ENCODE measurements at places on chromosomes 2 and 18.

DNA sequence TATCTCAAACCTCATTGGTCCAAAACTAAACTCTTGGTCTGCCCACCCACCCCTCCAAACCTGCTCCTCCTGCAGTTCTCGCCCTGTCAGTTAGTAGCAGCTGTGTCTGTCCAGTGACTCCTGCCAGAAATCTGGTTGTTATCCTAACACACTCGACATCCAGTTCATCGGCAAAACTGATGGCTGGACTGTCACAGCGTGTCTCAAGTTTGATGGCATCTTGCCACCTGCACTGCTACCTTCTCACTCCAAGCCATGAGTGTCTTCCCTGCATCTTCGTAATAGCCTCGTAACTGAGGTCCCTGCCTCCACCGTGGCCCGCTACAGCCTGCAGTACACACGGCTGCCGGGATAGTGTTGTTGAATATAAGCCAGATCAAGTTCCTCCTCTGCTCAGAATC lies 470.1 kb upstream of the RAB12 start:
- no peak for DNase-seq
- H3K36me3 ChIP-seq = peaks cover under 1% of the 10 kb centered on the region
- H3K4me3 ChIP-seq = no peak overlapping the region
- H3K27ac ChIP-seq = no peak overlapping the region
- H3K27me3 ChIP-seq = no peaks in the 10 kb centered on the region
- no peaks in the 10 kb centered on the region for H3K4me1 ChIP-seq

DNA sequence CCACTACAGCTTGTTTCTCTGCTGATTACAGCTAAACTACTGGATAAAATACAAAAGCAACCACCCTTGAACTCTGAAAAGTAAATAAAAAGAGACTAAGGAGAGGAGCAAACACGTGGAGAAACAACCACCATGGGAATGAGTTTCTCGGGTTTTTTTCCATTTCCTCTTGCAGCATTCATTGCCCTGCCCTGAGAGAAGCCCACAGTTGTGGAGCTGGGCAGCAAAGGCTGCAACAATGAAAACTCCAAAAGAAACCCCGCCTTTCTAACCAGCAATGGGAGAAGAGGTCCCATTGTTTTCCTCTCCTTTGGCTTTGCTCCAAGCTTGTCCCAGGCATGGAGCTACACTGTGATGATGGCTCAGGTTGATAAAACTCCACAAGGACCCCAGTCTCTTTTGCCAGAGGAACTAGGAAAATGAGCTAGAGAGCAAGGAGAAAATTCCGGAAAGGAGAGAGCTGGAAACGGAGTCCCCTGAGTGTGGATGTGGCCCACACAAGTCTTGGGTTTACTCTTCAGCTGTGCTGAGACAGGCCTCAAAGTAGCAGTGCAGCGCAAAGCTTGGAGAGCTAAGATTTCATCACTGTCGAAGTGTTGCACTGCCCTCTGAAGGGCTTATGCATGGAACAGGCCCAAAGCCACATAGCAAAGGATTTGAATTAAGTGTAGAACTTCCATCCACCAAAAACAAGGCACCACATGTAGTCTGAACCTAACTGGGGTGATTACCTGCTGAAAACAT lies 20.9 kb downstream of the NAPG start:
- H3K36me3 ChIP-seq = peaks cover 21% of the 10 kb centered on the region
- H3K27ac ChIP-seq = no peak overlapping the region
- H3K27me3 ChIP-seq = no peaks in the 10 kb centered on the region
- H3K4me3 ChIP-seq = no peak overlapping the region
- DNase-seq = no peak

DNA sequence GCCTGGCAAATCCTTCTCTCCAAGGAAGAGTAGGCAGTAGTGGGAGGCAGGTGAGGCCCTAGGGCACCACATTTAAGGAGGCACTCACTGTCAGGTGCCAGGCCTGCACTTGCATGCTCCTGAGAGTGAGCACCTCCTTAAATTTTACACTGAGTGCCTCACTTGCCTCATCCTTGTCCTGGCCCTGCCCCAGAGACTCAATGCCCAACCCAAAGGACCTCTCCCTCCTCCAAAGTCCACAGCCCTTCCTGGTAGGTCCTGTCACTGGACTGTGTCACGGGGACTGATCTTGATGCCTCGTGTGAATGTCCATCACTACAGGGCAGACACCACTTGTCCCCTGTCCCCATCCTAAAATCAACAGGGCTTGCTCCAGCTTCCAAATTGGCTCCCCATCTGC lies 235.6 kb downstream of the ZBTB7C start:
- no peaks in the 10 kb centered on the region for H3K27me3 ChIP-seq
- DNase-seq = no peak
- no peaks in the 10 kb centered on the region for H3K36me3 ChIP-seq
- H3K4me3 ChIP-seq = no peak overlapping the region
- no peak overlapping the region for H3K27ac ChIP-seq

GRCh38 chr18:5237083-5237722 lies 40.1 kb upstream of the AKAIN1 start:
- peak overlapping the region; percentile 73 for H3K4me3 ChIP-seq
- H3K4me1 ChIP-seq = peaks cover 44% of the 10 kb centered on the region
- H3K27me3 ChIP-seq = no peaks in the 10 kb centered on the region
- peak overlapping the region; percentile 99 for H3K27ac ChIP-seq
- H3K36me3 ChIP-seq = peaks cover 25% of the 10 kb centered on the region

All from tibial nerve (tissue), 4 donors.